NCI-H774 (cell line): ENCODE measurements at places on chromosomes 12 and 14.

- peak; percentile 58 for DNase-seq
Measured at GRCh38 chr12:112992541-112993398, 14.5 kb downstream of the OAS2 start.

- DNase-seq, result no peak
Measured at GRCh38 chr14:70881549-70882177, 25.6 kb upstream of the PCNX1 start.

DNA sequence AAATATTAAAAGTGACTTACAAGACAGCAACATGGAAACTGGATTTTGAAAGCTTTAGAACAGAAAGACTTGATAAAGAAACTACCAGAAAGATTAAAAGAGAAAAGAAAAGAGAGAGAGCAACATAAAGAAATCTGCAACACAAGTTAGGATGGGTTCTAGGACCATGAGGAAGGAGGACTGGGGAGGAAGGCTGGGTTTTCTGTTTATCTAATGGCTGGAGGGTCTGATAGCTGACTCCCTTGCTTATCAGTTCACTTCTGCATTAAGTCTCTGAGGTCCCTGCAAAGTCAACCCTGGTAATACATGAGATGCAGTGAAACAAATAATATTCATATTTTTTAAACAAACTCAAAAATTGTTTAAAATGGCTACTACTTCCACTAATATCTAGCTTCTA is 90.1 kb downstream of the RPAP3 start:
- no peak for DNase-seq

DNA sequence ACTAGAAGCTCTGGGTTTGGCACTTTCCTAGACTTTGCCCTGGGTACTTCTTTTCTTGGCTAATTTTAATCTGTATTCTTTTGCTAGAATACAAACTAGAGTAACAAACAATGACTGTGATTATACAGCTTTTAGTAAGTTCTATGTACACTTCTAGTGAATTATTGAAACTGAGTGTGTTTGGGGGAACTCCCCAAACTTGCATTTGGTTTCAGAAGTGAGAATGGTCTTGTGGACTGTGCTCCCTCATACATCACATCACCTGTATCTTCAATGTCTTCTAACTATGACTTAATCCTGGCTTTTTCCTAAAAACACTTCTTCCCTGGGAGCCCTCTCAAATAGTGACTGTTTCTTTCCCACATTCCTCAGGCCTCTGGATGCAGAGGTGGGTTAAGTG is 23.6 kb upstream of the SSTR1 start:
- no peak for DNase-seq

GRCh38 chr12:12518919-12519318 is 43.7 kb downstream of the DUSP16 start:
- no peak for DNase-seq

- no peak for DNase-seq
Measured at GRCh38 chr12:9870286-9870866, 1.2 kb upstream of the CLEC2B start.

DNA sequence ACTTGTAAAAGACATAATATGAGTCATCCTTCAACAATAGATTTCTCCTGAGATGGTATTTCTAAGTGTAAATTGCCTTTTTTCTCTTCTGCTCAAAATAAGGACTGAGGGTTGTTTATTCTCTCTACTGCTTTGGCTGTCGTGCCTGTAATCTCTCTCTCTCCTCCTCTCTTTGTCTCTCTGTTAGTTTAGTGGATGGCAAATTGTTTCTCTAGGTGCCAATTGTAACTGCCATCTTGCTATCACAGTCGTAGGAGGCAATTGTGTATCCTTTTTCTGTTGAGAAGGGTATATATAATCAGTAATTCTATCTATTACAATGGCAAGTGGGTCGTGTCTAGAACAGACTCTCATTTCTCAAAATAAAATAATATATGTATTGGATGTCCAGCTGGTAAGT is 545.0 kb upstream of the FBXO33 start:
- no peak for DNase-seq

DNA sequence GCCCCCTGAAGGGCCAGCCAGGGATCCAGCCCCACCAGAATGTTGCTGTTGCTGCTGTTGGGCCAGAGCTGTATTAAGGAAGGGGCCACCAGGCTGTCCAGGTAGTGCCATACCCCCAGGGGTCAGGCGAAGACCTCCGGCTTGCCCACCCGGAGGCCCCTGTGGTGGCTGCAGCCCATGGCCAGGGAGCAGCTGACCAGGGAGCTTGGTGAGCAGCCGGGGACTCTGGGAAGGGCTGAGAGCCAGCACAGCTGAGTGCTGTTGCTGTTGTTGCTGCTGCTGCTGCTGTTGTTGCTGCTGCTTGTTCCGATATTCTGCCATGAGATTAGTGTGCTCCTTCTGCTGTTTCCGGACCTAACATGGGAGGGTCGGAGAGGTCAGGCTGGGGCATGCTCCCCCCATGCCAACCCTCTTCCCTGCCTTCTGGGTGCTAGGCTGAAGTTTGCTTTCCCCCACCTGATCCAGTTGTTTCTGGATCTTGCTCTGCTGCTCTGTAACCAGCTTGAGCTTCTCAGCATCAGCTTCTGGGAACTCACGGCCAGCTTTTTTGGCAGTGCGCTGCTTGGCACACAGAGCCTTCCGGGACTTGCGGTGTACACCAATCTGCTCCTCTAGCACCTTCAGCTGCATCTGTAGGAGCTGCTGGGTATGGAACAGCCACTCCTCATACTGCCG is 15.2 kb upstream of the PRKAG1 start:
- no peak for DNase-seq

DNA sequence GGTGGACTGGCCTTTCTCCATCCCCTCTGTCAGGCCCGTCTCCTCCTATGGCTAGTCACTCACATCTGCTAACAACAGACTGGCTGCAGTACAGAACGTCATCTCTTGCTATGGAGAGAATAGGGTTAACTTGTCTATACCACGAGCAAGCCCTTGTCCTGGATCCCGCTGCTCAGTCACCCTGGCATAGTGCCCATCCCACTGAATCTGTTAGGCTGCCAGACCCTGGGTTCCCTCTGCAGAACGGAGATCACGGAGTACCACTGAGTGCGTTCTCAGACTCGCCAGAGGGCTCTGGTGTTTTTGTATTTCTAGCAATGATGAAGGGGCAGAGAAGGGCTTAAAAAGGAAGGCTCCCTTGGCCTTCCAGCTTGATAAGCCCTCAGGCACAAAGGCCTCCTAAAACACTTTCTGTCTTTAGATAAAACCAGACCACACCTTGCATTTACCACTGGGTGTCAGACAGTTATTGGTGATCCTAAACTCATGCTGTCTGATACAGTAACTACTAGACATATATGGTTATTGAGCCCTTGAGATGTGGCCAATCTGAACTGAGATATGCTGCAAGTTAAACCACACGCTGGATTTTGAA is 6.3 kb upstream of the NRIP2 start:
- no peak for DNase-seq

- no peak for DNase-seq
Measured at GRCh38 chr14:56963381-56963780, 153.1 kb upstream of the OTX2 start.

- no peak for DNase-seq
Measured at GRCh38 chr14:101446387-101446969, 114.8 kb upstream of the DIO3 start.

DNA sequence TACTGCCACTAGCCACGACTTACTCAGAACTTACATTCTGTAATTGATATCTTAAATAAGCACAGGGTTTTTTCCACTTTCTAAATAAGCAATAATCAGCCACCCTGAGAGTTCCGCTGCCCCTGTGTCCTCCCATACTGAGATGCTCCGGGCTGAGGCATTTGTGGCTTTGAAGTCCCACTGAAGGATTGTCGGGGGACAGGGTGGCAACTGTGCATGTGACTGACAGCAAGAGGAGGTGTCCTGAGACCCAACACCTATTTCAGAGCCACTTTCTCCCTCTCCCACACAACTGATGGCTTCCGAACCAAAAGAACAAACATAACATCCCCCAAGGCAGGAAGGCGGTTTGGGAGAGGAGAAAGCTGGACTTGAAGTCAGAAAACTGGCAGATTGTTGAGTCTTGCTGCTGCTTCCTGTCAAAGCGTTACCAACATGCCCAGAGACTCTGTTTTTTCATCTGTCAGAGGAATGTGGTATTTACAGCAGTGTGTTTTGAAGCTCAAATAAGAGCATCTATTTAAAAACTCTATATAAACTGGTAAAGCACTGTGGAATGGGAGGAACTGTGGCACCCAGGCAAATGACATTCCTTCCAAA is 157.9 kb upstream of the FKBP4 start:
- no peak for DNase-seq

DNA sequence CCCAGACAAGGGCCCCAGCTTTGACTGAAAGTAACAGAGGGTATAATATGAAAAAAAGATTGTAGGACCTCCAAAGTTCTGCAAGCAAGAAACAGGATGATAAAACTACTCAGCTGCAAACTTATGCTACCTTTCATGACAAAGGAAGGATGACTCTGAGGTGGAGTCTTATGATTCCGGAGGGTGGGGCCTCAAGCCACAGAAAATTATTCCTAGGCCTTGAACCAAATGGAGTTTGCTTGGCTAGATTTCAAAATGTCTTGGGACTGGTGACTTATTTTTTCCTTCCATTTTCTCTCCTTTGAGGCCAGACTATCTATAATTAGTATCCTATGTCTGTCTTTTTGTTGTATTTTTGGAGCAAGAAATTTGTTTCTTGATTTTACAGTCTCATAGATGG is 336.4 kb downstream of the LRIG3 start:
- no peak for DNase-seq

DNA sequence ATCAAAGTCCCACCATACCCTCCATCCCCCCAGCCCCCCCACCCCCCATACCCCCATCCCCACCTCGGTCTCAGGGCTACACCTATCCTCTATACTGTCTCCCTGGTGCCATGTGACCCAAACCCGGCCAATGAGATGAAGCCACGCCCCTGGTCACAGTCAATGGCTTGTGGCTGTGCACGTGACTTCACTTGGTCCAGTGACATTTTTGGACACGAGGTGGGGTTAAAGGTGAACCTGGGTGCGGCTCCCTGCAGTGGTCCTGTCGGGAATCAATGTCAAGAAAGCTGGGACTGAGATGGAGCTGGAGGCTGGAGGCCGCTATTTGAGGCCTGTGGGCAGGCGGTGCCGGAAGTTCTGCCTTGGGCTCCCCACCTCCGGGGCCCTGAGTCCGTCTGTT is 100.7 kb upstream of the MAP1LC3B2 start:
- DNase-seq, result no peak

- no peak for DNase-seq
Measured at GRCh38 chr12:91744597-91744996, 401.0 kb downstream of the BTG1 start.

DNA sequence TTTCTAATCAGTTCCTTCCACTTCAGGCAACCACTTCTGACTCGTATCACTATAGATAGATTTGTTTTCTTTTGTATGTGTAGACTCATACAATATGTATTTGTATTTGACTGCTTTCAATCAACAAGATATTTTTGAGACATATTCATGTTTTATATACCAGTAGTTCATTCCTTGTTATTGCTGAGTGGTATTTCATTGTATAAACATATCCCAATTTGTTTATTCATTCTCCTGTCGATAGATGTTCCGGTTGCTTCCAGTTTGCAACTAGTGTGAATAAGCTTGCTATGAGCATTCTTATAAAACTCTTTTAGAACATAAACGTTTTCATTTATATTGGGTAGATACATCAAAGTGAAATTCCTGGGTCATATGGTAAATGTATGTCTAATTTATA is 119.2 kb downstream of the FIGNL2 start:
- DNase-seq, result no peak

DNA sequence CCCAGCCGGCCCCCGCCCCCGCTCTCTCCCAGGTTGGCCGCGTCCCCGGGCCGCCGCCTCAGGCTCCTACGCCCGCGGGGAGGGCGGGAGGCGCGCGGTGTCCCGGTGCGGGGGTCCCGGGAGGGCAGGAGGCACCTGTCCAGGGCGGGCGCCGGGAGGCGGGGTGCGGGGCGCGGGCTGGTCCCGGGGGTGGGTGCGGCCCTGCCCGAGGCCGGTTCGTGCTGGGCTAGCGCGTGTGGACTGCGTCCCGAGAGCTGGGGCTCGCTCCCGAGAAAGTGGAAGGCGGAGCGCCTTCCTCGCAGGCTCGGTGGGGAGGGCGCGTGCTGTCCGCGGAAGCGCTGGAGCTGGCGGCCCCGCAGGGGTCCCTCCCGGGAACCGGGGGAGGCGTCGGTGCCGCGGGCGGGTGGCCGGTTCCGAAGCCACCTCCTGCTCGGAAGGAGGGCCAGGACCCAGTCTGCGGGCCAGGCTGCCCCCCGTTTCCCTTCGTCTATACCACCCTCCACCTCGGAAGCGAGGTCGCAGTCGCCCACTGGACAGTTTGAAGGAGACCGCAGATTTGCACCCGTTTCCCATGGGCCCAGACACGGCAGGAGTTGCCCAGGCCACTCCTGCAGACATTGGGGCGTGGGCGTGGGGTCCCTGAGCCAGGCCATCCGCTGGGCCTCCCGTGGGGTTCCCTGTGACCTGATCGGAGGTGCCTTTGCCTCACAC is 636 bp downstream of the ZFYVE21 start:
- no peak for DNase-seq

DNA sequence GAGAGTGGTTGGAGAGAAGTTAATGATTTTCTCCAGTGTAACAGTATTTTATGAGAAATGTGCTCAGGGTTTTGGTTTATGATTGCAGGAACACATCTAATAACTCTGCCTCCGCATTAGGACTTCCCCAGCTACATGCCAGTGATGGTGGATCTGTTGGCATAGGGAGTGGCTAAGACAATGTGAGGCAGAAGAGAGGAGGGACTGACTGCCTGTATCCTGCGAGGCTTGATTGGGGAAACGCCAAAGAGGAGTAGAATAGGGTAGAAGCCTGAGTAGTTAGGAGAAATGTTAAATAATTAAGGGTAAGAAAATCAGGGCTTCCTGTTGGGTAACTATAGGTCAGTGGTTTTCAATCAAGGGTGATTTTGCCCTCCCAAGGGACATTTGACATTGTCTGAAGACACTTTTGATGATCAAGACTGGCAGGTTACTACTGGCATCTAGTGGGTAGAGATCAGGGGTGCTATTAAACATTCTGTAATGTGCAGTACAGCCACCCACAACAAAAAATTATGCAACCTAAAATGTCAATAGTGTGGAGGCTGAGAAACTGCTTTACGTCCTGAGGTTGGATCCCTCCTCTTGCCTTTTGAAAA is 12.8 kb downstream of the TDG start:
- no peak for DNase-seq

- no peak for DNase-seq
Measured at GRCh38 chr12:119666226-119666795, 1.6 kb upstream of the PRKAB1 start.

DNA sequence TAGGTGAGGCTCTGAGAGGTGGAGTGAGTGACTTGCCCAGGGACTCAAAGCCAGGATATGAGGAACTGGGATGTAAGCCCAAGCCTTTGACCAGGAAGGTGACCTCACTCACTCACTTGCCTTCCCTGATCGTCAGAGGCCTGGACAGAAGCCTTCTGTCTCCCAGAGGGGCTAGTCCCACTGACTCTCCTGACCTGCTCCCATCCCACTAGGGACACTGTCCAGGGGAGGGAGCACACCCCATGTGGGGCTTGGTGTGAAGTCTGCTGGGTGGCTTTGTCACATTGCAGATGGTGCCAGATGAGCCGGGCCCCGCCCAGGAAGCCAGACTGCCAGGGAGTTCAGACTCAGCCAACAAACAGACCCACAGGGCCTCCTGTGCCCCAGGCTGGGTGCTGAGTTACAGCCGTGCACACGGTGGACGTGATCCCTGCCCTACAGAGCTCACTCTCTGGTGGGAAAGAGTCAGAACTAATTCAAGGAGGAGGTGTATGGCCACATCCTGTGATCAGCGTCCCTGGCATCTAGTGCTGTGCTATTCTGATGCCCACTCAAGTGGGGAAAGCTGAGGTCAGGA is 28.3 kb downstream of the MMAB start:
- no peak for DNase-seq
